ENCODE measurements at places on chromosomes 4 and X.

DNA sequence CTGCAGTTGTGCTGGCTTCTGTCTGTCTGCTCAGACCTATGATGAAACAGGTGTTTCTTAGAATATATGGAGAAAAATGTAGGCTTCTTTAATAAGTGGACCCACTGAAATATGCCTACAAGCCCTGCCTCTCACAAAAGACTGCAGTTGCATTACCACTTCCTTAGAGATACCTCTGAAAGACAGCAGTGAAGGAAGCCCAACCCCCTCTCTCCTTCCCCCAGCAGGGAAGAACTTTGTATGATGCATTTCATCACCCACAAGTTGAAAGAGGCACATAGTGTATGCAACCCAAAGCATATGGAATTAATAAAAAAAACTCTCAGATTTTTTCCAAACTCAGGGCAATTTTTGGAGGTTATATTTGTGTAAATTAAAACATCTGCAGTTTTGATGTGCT, 916.7 kb downstream of the TECRL start:
- no peak for DNase-seq

DNA sequence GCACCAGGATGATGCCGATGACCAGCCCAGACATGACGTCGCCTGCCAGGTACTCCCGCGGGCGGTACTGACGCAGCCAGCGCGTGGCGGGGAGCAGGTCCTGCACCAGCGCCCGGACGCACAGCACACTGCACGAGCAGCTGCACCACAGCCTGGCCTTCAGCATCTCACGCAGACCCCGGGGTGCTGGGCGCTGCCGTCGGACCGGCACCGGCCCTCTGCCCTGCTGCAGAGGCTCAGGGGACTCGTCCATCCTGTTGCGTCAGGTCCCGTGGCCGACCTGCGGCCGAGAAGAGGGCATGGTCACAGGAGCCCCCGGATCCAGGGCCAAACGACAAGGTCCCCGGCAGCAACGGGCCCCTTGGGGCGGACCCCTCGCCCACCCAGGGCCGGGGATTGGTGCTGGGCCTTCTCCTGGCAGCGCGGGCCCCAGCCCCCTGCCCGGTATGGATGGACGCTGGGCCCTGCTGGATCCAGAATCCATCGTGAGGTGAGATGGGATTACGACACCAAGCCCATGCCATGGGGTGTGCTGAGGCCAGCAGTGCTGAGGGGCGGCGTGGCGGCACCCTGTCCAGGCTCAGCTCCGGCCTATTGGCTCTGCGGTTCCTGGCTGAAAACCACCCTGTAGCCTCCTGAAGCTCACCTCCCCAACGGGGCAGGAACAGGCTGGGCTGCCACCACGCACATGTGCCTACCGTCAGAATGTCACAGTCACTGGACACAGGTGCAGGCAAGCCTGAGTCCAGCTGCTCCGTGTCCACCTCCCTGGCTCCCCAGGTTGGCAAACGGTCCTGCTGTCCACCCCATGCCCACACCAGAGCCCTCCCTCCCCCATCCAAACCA, 1.5 kb downstream of the SLC26A1 start:
- no peak for DNase-seq

- no peak for DNase-seq
These were observed 3.5 kb downstream of the BCOR start for GRCh38 chrX:40094041-40094899.

- DNase-seq, result no peak
These were observed 382.4 kb downstream of the TRAM1L1 start for GRCh38 chr4:116702949-116703348.

DNA sequence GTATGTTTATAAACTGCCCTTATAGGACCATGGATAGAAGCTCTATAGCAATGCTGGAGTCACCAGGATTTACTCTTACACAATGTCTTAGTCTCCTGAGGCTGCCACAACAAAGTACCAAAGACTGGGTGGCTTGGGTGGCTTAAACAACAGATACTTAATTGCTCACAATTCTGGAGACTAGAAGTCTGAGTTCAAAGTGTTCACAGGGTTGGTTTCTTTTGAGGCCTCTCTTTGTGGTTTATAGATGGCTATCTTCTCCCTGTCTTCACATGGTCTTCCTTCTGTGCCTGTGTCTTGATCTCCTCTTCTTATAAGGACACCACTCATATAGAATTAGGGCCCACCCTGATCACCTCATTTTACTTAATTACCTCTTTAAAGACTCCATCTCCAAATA, 2.0 kb upstream of the TRPC3 start:
- DNase-seq, result no peak

- DNase-seq, result no peak
These were observed 299.5 kb upstream of the CLNK start for GRCh38 chr4:10983885-10984640.

- DNase-seq, result no peak
These were observed 53.7 kb upstream of the SLC39A8 start for GRCh38 chr4:102399021-102399420.

DNA sequence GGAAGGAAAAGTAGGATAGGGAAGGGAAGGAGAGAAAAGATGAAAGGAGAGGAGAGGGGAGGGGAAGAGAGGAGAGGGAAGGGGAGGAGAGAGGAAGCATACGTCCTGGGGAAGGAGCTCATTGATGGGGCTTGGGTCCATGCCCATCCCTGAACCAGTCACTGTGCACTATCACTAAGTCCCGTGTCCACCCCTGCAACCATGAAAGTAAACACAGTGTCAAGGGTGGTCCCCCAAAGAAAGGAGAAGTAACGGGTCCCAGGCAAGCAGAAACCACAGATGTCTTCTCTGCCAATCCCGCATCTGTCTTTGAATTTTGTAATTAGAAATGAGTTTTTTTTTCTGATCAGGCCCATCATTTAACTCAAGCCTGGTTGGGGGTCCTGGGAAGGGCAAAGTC, 55.2 kb downstream of the LGI2 start:
- no peak for DNase-seq

DNA sequence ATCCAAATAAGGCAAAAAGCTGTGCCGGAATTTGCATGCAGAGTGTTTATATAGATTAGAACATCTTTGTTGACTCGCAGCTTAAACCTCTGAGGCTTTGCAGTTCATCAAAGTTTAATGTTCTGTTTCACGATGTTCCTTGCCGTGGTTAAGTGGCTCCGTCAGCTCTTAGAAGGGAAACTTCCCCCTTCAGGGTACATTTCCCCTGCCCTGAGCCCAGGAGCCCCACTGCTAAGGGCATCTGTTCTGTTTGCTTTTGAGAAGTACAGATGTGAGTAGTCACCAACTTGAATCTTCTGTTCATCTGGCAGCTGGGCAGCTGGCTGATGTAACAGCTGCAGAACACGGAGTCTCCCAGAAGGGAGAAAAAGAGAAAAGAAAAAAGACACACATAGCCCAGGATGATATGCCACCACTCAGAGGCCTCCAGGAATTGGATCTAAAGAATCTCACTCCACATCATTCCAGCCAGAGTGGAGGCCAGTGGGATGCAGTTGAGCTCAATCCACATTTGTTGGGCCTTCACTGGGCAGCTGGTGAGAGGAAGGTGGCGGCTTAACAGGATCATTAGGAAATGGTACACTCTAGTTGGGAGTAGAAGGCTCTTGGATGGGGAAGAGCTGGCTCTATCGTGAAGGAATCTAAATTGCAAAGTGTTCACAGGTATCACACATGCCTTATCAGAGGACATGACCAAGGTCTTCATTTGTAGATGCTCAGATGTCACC, 178.7 kb upstream of the RBPJ start:
- no peak for DNase-seq

DNA sequence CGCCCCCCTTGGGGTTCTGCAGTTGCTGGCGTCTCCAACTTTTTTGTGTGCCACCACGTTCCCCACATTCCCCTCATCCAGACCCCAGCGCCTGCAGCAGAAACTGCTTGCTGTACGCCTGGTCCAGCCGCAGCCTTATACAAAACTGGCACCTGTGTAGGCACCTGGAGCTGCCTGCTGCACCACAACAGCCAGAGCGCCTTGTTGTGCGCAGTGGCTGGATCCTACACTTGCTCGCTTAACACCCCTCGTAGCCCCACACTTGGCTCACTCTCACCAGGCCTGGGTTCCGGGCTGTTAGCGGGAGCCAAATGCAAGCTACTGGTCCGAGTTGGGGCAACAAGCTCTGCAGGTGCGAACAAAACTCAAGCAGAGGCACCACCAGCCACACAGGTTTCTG, 136.8 kb downstream of the TECRL start:
- no peak for DNase-seq

- no peak for DNase-seq
These were observed 46.7 kb downstream of the TMEM154 start for GRCh38 chr4:152633118-152633517.

DNA sequence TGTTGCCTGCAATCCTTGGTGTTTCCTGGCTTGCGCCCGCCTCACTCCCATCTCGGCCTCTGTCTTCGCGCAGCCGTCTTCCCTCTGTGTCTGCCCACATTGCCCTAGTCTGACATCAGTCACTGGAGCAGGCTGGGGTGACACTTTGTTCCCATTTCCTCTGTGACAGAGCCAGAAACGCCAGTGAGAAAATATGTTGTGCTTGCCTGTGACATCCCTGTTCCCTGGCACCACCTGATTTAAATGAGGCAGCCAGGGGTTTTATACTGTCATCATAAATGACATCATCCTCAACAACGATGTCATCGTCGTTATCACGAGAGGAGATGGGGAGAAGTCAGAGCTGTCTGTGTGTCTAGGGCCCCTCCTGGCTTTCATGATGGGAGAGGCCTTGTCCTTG, 29.1 kb downstream of the ZNF185 start:
- no peak for DNase-seq

GRCh38 chrX:130834149-130834548, 68.9 kb downstream of the ENOX2 start:
- no peak for DNase-seq

GRCh38 chrX:154056770-154057241, 37.1 kb upstream of the IRAK1 start:
- DNase-seq, result no peak

GRCh38 chr4:26937567-26937966, 76.9 kb downstream of the STIM2 start:
- DNase-seq, result no peak

DNA sequence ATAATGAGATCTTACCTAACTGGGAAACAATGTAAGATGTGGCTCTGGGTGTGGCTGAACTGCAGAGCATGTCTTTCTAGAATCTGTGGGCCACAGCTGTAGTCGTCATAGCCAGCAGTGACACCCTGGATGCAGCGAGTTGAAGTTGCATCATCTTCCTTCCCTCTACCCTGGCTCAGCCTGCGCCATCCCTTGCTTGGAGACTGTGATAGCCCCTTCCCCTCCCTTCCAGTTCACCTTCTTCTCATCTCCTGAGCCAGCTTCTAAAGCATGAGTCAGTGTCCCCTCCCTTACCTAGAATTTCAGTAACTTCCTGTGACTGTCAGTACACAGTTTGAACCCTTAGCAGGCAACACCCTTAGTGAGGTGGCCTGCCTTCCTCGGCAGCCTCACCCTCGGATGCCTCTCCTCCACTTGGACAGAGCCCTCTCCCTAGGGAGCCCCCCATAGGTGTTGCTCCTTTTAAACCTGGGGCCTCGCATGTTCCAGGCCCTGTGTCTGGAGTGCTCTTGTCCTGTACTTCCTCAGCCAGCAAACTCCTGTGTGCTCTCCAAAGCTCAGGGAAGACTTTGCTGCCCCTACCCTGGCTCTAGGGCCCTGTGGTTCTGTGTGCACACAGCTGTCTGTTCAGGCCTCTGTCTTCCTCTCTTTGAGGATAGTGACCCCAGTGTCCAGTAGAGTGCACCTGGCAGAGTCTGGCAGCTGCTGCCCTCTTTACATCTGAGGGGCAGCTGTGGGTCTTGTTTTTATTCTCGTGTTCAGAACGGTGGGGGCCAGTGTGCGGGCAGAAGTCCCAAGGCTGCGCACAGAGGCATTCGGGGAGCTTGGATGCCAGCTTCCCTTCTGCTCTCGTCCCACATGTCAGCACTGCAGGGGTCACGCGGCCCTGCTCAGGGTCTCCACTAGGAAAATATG, 43.7 kb upstream of the TADA2B start:
- no peak for DNase-seq

DNA sequence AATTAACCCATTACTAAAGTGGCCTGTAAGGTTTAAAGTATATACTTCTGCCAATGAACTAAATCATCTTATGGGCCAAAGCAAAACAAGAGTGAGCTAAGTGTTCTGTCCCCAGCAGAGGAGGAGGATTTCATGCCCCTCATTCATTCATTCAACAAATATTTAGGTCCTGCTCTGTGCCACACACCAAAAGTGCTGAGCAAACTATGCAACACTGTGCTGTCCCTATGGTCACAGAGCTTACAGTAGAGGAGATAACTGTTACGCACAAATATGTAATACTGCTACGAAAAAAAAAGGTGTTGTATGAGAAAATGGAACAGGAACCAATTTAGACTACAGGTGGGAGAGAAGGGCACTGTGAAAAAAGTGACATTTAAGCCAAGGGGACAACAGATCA, 1.7 kb downstream of the SH3KBP1 start:
- DNase-seq, result no peak

DNA sequence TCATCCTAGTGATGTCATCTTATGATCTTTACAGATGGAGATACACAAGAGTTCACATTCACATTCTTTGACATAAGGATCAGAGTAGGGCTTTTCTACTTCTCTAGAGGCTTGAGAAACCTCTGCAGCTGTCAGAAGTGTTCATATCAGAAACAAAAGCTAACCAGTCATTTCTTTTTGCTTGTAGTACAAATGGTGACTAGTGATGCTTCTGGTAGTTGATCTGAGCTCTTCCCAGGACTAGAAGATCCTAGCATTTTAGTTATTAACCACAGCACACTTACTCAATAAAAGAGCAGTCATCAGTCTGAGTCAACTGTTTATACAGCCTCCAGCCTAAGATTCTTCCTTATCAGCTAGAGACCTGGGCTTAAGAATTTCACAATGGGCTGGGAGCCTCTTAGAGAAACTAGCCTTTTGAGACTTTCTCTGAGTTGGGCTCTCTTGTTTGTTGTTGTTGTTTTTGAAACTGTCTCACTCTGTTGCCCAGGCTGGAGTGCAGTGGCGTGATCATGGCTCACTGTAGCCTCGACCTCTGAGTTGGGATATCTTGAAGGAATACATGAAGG, 84.1 kb downstream of the TMEM164 start:
- peak; percentile 3 for DNase-seq

GRCh38 chr4:125112536-125112935, 202.2 kb upstream of the FAT4 start:
- DNase-seq, result no peak

- no peak for DNase-seq
These were observed 96.6 kb upstream of the TBL1X start for GRCh38 chrX:9368262-9368661.

All from HTR-8/SVneo (cell line).